ENCODE measurements at places on chromosomes 1 and 21. TPM values are rescaled to one million over a fixed set of nuclear protein-coding genes. Genes with fewer than 3 reads are reported as not detected.

Gene ISG15
- total RNA-seq = 90.5 TPM

Gene RUNX3
- total RNA-seq = 1.8 TPM

Gene ZSWIM5
- total RNA-seq = 0.36 TPM

Gene ZP4
- not detected for total RNA-seq

Gene C4BPA
- total RNA-seq = not detected

Gene RGS16
- 0.29 TPM for total RNA-seq

Gene CD101
- under 0.01 TPM for total RNA-seq

Gene LCK
- total RNA-seq = 0.29 TPM

Gene TNFRSF4
- total RNA-seq = not detected

Gene SELP
- total RNA-seq = not detected

Gene BSND
- not detected for total RNA-seq

Gene IVNS1ABP
- total RNA-seq = 91.6 TPM

Gene LCE3D
- not detected for total RNA-seq

Gene IL20
- not detected for total RNA-seq

Measured in osteoblast (primary cell).